ENCODE measurements at places on chromosomes 2 and 18. TPM values are rescaled to one million over a fixed set of nuclear protein-coding genes. Genes with fewer than 3 reads are reported as not detected.

ZBTB7C gene
- 14.7 TPM for total RNA-seq

SH2D6 gene
- 1.8 TPM for total RNA-seq

TSGA10 gene
- 19.0 TPM for total RNA-seq

SH3YL1 gene
- 117 TPM for total RNA-seq

IRS1 gene
- 40.6 TPM for total RNA-seq

UCN gene
- 11.2 TPM for total RNA-seq

STPG4 gene
- total RNA-seq, result 1.4 TPM

TMEM200C gene
- 0.50 TPM for total RNA-seq

IL37 gene
- total RNA-seq, result 1.4 TPM

DTNA gene
- 10.7 TPM for total RNA-seq

TEX44 gene
- total RNA-seq, result not detected

SCLY gene
- total RNA-seq, result 16.1 TPM

ASB18 gene
- not detected for total RNA-seq

SALL3 gene
- 40.8 TPM for total RNA-seq

DCDC2C gene
- not detected for total RNA-seq

GAREM2 gene
- total RNA-seq, result 3.5 TPM

CCDC85A gene
- 1.5 TPM for total RNA-seq

MC4R gene
- not detected for total RNA-seq

CKAP2L gene
- total RNA-seq, result 0.23 TPM

OTOS gene
- total RNA-seq, result not detected

ZNF804A gene
- 0.41 TPM for total RNA-seq

UGT1A3 gene
- not detected for total RNA-seq

TMEM169 gene
- 0.80 TPM for total RNA-seq

HOXD8 gene
- total RNA-seq, result 30.8 TPM

MARCHF4 gene
- not detected for total RNA-seq

MLPH gene
- 371 TPM for total RNA-seq

RBM44 gene
- 6.0 TPM for total RNA-seq

ANKRD53 gene
- 0.36 TPM for total RNA-seq

KCNG2 gene
- total RNA-seq, result 3.7 TPM

EVA1A gene
- total RNA-seq, result 9.7 TPM

KRTCAP3 gene
- 147 TPM for total RNA-seq

RAB17 gene
- total RNA-seq, result 13.6 TPM

SAG gene
- total RNA-seq, result not detected

BCL2 gene
- total RNA-seq, result 38.4 TPM

METTL21A gene
- 5.2 TPM for total RNA-seq

CDK15 gene
- total RNA-seq, result 1.2 TPM

UGT1A4 gene
- total RNA-seq, result not detected

DGUOK gene
- 77.4 TPM for total RNA-seq

LHCGR gene
- total RNA-seq, result not detected

ACADL gene
- total RNA-seq, result 12.3 TPM

CHRNA1 gene
- total RNA-seq, result 4.0 TPM

FBXO15 gene
- 4.2 TPM for total RNA-seq

GALNT5 gene
- total RNA-seq, result 2.0 TPM

CCDC141 gene
- 0.32 TPM for total RNA-seq

SERPINB13 gene
- total RNA-seq, result not detected

DYSF gene
- total RNA-seq, result 9.4 TPM

SPAST gene
- total RNA-seq, result 19.4 TPM

CPLX4 gene
- not detected for total RNA-seq
